ENCODE measurements at places on chromosomes 16 and 17.

GRCh38 chr17:82094931-82095776, 2.9 kb downstream of the FASN start:
- no peak overlapping the region for H3K4me3 ChIP-seq
- peaks cover 5% of the 10 kb centered on the region for H3K4me1 ChIP-seq
- no peaks in the 10 kb centered on the region for H3K36me3 ChIP-seq
- H3K27ac ChIP-seq: no peak overlapping the region

GRCh38 chr16:11699234-11699894, 31.1 kb downstream of the SNN start:
- peaks cover 42% of the 10 kb centered on the region for H3K4me1 ChIP-seq
- no peak overlapping the region for H3K4me3 ChIP-seq
- no peaks in the 10 kb centered on the region for H3K27me3 ChIP-seq
- DNase-seq: no peak
- peaks cover 49% of the 10 kb centered on the region for H3K36me3 ChIP-seq

- H3K27me3 ChIP-seq: peaks cover 12% of the 10 kb centered on the region
- H3K36me3 ChIP-seq: no peaks in the 10 kb centered on the region
- H3K4me1 ChIP-seq: peaks cover 3% of the 10 kb centered on the region
- H3K4me3 ChIP-seq: no peak overlapping the region
- no peak overlapping the region for H3K27ac ChIP-seq
Observed at GRCh38 chr17:33647956-33648355, 354.9 kb upstream of the ASIC2 start.

DNA sequence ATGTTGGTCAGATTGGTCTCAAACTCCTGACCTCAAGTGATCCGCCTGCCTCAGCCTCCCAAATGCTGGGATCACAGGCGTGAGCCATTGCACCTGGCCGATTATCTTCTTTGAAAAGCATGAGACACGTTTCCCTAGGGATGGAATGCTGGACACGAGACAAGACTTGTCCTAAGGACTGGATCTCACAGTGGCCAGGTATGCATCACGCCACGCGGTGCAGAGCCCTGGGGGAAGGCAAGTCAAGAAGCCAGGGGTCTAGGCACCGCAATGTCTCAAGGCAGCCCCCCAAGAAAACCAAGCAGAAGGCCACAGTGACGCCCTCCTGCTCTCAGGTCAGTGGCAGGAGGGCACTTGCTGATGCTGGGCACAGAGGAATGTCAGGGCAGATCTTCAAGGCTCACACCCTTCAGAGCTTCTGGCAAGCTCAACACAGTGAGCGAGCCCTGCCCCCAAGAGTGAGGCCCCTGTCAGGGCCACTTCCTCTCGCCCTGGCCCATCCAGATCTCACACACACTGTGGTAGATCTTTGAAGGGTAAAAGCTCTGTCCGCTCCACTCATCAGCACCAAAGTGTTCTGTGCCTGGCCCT, 134.7 kb downstream of the ZNF778 start:
- DNase-seq: no peak
- H3K36me3 ChIP-seq: peaks cover 22% of the 10 kb centered on the region
- H3K27me3 ChIP-seq: no peaks in the 10 kb centered on the region
- peak overlapping the region; percentile 52 for H3K27ac ChIP-seq
- H3K4me1 ChIP-seq: peaks cover 72% of the 10 kb centered on the region
- peak overlapping the region; percentile 56 for H3K4me3 ChIP-seq

All from activated naive CD8-positive, alpha-beta T cell treated with anti-CD3 and anti-CD28 coated beads, Interleukin-2, amount 10 ng/mL, durations not matched to agents 7 days and 5 days (primary cell).